Sigmoid colon (tissue), 7 donors: ENCODE measurements at places on chromosomes 1 and 21.

DNA sequence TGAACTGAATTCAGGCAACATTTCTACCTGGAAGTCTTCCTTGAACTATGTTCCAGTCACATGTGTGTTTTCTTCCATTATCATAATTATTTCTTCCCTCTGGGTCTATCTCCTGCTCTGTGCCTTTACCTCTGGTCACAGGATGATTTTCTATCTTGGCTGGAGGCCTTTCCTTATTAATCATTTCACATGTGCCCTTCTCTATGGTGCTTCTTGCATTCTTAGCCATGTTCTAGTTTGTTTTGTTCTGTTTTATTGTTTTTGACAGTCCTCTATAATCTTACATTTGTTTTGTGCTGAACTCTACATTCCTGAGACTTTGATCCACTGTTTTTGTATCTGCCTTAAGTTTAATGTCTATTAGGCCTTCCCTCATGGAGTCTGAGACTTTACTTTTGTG, 51.0 kb downstream of the SGIP1 start:
- DNase-seq: no peak

DNA sequence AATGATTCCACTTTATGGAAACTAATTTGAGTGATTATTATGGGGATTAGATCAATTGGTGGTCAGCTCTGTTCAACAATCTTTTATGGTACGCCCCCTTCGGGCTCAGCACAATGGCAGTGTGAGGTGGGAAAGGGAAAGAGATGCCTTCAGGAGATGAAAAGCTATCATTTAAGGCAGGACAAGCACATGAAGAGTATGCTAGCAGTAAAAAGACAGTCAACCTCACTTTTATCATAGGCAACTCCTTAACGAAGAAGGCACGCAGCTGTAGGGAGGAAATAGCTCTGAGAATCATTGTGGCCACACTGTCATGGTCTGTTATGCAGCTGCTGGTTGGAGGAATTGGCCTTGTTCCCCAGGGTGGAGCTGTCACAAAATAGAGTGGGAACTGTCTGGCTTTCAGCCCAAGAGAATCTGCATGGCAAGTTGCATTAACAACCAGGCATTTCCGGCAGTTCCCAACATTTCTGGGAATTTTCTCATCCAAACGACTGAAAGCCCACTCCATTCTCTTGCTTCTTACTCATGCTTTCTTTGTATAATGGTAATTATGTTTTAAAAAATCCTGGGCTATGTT, 54.4 kb upstream of the BCL10 start:
- DNase-seq: no peak

- DNase-seq: no peak
Measured at GRCh38 chr1:225201447-225201846, 226.4 kb downstream of the LBR start.

DNA sequence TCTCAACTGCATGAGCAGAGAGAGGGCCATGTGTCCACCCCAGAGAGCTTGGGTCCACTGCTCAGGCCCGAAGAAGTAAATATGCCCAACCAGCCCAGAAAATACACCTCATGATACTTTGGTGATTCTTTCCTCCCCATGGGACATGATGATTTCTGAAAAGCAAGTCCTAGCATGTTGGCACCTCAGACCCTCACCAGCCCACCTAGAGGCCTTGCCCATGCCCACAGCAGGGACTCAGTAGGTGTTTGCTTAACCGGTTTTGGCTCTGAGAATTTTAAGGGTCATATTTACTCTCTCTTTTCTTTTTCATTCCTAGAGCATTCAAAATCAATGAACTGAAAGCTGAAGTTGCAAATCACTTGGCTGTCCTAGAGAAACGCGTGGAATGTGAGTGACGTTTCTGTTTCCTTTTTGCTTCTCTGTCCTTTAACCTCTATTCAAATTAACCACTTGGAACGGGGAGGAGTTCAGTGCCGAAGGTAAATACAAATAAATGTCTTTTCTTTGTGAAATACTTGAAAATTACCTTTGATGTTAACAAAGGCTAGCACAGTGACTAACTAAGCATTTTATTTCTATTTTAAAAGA, 79.7 kb downstream of the PDE9A start:
- DNase-seq: peak; percentile 47

DNA sequence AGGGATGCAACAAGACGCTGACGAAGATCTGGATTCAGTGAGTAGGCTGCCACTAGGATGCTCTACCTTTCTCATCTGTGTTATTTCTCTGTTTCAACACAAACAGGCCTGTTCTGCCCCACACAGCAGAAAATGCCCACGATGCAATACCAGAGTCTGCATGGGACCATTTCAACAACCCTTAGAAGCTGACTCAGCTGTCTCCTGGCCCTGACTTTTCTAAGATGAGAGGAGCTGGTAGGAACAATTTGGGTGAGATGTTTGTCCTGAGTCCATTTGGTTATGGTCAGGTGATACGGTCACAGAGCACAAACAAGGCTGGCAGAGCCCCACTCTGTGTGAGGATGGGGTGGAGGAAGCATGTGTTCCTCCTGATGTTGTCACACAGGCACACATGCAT, 11.5 kb upstream of the SLC2A1 start:
- no peak for DNase-seq

DNA sequence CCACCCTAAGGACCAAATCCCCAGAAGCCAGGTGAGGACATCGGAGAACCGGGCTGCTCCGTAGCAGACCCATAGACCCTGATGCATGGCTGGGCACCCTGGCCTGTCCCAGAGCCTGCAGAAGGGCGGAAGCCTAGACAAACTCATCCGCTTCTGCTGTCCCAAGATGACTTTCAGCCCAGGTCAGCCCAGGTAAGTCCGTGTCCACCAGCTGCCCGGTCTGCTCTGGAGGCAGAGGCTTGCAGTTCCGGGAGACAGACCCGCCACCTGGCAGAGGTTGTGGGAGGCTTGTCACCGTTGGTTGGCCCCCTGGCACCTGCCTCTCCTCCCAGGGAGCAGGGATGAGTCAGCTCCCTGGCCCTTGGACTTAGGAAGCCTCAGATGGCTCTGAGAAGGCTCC, 22.8 kb upstream of the POFUT2 start:
- DNase-seq: peak; percentile 63

GRCh38 chr1:101187297-101187696, 49.5 kb upstream of the S1PR1 start:
- no peak for DNase-seq

DNA sequence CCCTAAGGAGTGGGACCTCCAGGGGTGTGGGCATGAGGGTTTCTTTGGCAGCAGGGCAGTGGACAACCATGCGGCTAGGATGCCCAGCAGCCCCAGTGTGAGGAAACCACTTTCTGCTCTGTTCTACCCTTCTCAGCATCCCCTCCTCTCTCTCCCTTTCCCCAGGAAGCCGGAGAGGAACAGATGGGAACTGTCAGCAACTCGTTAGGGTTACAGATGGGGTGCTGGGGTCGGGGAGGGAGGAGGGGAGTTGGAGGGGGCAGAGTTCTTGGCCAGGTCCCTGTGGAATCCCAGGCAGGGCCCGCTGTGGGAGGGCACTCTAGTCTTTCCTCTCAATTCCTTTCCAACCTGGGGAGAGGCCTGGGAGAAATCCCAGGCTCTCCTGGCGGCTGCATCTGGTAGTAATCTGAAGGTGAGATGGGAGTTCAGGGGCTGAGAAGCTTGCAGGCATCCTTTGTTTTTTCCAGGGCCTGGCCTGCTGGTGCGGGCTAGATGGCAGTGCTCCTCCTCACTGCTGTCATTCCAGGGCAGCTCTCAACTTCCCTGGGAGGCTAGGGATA, 93.9 kb upstream of the CSF3R start:
- DNase-seq: no peak

DNA sequence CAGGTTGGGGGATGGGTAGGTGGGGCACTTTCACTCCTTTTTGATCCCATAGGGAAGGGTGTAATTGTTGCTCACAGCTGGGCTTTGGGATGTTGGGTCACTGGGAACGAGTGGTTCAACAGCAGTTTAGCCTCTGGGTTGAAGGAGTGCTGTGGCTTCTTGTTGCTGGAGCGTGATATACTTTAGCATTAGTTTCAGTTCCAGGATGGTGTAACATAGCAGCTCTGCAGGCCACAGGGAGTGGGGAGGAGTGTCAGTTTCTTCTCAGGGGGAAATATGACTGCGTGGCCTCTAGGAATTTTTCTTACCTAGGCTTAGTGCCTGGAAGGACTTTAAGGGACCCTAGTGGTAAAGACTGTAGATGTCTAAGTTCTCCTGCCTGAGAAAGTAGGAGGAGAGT, 1105.3 kb upstream of the TMPRSS15 start:
- no peak for DNase-seq

- no peak for DNase-seq
Measured at GRCh38 chr1:166189126-166189525, 22.3 kb upstream of the FAM78B start.

- no peak for DNase-seq
Measured at GRCh38 chr1:19347533-19348172, 35.5 kb downstream of the SLC66A1 start.

- DNase-seq: no peak
Measured at GRCh38 chr1:99534638-99534930, 111.3 kb upstream of the PALMD start.
